ENCODE measurements at places on chromosomes 7 and 10. TPM values are rescaled to one million over a fixed set of nuclear protein-coding genes. Genes with fewer than 3 reads are reported as not detected.

The UNC5B gene
- total RNA-seq: 0.08 TPM

The SVIL gene
- 15.9 TPM for total RNA-seq

The EPDR1 gene
- total RNA-seq: 0.42 TPM

The ASB10 gene
- total RNA-seq: not detected

The RAB19 gene
- 4.2 TPM for total RNA-seq

The UMAD1 gene
- total RNA-seq: 11.2 TPM

The JCAD gene
- total RNA-seq: not detected

The TAS2R5 gene
- total RNA-seq: 0.27 TPM

The GJD4 gene
- total RNA-seq: not detected

The MUC3A gene
- not detected for total RNA-seq

The TFPI2 gene
- total RNA-seq: not detected

The SEMA3A gene
- total RNA-seq: 1.00 TPM

The GPR15LG gene
- total RNA-seq: not detected

The CLDN15 gene
- 9.3 TPM for total RNA-seq

The FIS1 gene
- total RNA-seq: 72.6 TPM

The MNX1 gene
- not detected for total RNA-seq

Data from CD8-positive, alpha-beta T cell (primary cell).